Stimulated activated CD4-positive, alpha-beta T cell treated with anti-CD3 and anti-CD28 coated beads, Interleukin-4, amount 100 ng/mL, for 4 hours (primary cell): ENCODE measurements at places on chromosomes 7 and 10.

- DNase-seq = no peak
Observed at GRCh38 chr10:92356041-92356440, 65.1 kb downstream of the MARCHF5 start.

DNA sequence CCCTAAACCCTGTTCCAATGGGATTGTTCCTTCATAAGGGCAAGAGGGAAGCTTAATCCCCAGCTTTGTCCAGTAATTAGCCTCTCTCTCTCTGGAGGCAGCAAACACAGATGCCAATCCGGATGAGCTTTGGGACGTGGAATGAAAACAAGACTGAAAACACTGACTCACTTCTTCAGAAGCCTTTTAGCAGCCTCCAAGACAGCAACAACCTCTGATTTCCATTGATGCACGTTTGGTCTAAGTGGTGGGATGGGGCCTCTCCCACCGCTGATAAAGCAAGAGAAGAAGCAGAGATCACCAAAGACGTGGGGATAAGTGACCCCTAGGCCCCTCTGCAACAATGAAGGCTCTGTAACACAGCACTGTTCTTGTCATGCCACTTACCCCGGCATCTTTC lies 5.8 kb upstream of the GFRA1 start:
- no peak for DNase-seq

DNA sequence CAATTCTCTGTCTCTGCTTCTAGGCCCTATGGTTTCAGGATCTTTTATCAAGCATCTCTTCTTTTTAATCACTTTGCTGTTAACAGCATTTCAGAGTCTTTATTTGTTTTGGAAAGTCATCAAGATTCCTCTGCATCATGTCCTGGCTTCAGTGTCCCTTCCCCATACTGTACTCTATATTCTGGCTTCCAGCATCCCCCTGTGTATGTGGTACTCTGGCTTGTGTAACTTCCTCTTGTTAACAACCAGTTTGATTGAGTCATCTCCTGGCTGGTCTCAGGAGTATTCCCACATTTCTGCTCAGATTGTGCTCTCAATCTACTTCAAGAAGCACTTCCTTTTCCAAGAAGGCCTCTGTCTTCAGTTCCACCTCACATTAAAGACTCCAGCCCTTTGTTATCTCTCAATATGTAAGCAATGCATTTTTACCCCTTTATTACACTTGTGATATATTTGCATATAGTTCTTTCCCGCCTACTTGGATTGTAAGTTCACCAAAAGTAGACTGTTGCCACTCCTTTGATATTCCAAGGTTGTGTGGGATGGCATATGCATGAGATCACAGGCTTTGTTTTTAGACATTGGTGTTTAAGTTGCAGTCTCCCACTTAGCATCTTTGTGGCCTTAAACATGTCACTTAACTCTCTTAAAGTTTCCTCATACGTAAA lies 15.1 kb upstream of the ATE1 start:
- no peak for DNase-seq

DNA sequence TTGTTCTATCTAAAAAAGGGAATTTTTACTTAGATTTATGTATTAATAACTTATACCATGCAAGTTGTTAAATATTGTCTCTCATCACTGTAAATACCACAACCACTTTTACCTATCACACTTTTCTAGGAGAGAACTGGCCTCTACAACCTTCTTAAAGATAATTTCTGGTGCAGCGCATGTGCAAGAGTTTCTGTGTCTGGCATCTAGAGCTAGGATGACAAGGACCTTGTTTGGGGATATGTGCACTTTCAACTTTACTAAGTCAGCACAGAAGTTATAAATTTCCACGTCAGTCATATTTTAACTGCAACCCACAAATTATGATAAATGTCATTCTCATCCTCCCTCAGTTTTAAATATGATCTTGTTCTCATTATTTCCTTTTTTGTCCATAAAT lies 156.9 kb upstream of the ADCY1 start:
- DNase-seq = no peak

DNA sequence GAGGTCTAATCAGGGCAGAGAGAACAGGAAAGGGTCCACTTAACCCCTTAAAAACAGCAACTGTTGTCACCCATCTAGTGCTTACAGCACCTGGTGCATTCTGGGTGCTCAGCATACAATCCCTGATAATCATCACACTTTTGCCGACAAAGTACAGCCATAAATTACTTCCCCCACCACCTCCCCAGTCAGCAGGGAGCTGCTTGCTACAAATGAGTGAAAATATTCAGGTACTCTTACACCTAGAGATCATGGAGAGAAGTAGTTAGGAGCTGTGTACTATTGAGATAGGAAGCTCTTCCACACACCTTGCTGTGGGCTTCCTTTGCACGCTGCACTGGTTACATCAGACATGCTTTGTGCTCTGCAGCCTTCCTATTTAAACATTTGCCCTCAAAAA lies 723.5 kb upstream of the GALNT17 start:
- DNase-seq = no peak

- no peak for DNase-seq
Observed at GRCh38 chr10:128047991-128048818, 78.0 kb downstream of the MKI67 start.

- no peak for DNase-seq
Observed at GRCh38 chr7:99398891-99399445, 9.4 kb downstream of the PDAP1 start.

GRCh38 chr7:18835001-18835690 lies 282.3 kb downstream of the TWIST1 start:
- no peak for DNase-seq

DNA sequence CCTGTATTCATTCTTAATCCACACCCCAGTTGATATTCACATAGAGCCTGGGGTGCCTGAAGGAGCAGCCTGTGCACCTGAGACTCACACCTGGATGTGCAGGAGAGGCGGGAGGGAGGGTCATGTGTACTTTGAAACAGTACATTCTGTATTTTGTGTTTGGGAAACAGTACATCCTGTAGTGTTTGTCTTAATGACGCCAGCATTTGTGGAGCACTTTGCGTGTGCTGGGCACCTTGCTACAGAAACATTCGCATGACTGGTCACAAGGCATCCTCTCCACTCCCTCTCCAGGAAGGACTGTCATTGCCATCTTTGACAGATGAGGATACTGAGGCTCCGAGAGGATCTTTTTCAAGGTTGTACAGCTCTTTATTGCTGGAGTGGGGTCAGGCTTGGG lies 132.1 kb downstream of the TACC2 start:
- DNase-seq = no peak

DNA sequence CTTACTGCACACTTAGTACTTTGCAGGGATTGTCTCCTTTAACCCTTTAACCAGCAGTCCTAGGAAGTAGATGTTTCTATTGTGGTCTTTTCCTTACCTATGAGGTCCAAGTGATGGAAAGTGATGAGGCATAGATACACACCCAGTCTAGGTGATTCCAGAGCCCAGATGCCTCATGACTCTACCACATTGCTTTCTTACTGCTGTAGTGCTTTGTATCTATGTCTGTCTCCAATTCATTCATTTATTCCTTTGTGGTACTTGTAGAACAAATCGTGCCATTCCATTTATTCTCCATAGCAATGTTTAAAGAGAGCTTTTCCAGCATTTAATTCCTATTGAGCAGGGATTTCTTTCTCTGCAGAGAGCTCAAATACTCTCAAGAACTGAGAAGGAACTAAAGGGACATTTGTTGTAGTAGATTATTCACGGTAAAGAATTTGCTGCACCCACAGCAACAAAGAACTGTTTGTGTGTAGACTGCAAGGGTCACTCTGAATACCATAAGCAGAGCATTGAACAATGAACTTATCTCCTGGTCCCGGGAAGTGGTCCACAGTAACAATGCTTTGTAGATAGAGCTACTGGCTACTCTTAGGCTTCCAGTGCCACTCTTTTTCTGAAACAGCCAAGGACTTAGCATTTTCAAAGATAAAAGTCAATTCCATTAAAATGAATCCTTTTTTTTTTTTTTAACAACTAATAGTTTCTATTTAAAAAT lies 337.0 kb downstream of the PTEN start:
- DNase-seq = no peak

GRCh38 chr10:11373717-11374171 lies 237.7 kb downstream of the USP6NL start:
- no peak for DNase-seq

GRCh38 chr7:26657686-26658388 lies 206.6 kb downstream of the SKAP2 start:
- no peak for DNase-seq

DNA sequence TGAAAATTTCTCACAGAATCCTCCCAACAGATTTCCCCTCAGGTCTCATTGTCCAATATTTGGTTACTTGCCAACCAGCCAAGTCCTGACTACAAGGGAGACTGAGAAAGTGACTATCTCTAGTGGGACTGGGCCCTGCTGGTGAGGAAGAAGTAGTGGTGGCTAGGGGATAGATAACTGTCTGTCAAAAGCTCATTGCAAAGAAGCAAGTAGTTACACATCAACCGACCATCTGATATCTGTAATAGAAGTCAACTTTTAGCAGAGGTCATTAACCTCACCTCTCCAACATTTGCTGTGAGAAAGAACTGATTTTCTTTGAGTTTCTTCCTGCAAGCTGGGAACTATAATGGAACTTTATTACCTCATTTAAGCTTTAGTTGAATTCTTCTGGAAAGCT lies 15.2 kb downstream of the STAMBPL1 start:
- DNase-seq = no peak

- no peak for DNase-seq
Observed at GRCh38 chr7:159117366-159118196, 27.1 kb downstream of the VIPR2 start.

DNA sequence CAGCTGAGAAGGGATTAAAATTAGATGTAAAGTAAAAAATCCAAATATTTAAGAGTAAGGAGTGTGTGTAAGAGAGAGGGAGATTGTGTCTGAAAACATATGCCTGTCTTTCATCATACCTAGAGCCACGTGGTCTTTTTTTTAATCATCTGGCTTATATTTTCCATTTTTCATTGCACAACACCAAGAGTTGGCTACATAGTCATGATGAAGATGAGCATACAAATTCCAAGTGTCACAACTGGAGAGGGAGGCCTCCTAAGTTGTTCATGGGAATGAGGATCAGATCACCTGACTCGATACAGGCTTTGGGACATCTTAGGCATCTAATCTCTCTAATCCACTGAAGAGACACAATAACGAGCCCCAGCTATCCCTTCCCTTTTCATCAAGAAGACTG lies 47.2 kb upstream of the CCDC3 start:
- no peak for DNase-seq

DNA sequence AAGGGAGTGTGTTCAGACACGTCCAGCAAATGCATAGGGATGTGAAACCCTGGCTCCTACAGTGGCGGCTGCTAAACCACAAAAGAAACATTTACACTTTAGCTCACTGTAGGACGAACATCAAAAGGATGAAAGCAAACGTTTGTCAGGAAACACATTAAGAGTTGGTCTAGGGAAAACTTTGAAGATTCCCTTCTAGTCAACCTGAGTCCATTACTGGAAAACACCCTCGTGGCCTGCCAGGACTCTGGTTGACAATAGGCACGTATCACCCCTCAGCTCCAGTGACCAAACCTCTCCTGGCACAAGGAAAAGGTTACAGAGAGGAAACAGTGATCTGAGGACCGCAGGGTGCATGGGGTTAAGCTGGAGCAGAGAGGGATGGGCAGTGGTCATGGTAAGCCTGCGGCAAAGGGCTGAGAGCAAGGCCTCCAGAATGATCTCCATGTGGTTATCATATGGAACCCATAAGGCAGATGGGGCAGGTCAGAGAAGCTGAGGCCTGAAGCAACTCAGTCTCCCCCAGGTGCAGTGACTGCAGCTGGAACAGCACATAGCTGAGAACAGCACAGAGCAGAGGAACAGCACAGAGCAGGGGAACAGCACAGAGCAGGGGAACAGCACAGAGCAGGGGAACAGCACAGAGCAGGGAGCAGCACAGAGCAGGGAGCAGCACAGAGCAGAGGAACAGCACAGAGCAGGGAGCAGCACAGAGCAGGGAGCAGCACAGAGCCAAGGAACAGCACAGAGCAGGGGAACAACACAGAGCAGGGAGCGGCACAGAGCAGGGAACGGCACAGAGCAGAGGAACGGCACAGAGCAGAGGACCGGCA lies 49.9 kb downstream of the CHST15 start:
- no peak for DNase-seq

- no peak for DNase-seq
Observed at GRCh38 chr7:53628775-53629174, 593.3 kb downstream of the POM121L12 start.

GRCh38 chr10:14836208-14836607 lies 1.6 kb downstream of the CDNF start:
- no peak for DNase-seq

GRCh38 chr7:1386623-1387220 lies 72.5 kb downstream of the MICALL2 start:
- no peak for DNase-seq

GRCh38 chr7:2256306-2257045 lies 14.4 kb downstream of the NUDT1 start:
- DNase-seq = no peak

- DNase-seq = no peak
Observed at GRCh38 chr7:7922684-7923385, 45.8 kb upstream of the GLCCI1 start.

DNA sequence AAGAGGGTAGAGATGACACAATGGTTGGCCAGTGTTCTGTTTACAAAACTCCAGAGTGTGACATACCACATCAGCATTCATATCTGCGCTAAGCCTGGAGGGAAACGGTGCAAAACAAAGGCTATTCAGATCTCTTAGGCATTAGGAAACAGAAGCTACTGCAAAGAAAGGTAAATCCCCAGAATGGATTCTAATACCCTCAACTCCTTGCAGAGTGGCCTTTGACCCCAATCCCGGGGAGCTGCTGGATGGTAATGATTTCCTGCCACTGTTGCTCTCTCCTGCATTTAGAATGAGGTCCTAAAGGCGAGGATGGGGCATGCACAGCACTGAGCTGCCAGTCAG lies 65.2 kb downstream of the AOAH start:
- DNase-seq = no peak

GRCh38 chr7:142094861-142095260 lies 16.7 kb upstream of the MGAM2 start:
- DNase-seq = no peak

DNA sequence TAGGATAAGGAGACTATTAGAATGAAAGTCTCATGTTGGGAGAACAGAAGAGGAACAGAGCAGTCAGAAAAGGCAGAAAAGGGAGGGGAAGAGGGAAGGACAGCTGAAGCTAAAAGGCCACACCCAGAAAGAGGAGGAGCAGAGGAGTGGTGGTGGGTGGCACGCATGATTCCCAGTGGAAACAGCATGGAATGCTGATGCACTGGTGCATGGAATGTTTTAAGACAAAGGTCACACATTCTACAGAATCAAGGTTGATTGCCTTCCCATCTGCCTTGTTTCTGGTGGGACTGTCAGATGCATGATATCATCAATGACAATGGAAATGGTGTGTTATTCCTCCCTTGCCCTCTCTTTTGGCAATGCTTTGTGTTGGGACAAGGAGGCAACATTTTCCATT lies 285.4 kb upstream of the MKI67 start:
- DNase-seq = no peak

DNA sequence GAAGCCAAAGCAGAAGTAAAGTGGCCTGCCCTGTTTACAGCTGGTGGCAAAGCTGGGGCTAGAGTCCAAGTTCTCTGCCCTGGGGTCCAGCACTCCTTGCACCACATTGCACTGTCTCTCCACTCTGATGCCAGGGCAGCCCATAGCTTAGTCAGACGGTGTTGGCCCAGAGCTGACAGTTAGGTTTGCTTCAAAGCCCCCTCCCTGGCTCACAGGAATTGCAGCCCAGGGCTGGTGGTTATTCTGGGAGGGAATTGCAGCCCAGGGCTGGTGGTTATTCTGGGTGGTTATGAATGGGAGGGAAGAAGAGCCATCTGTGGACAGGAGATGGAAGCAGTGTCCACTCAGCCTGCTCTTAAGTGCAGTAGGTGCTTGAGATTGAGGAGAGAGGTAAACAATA lies 88.9 kb downstream of the SCRN1 start:
- no peak for DNase-seq
